Activated T-cell treated with anti-CD3 and anti-CD28 coated beads, Interleukin-2, amount 50 U/mL, for 4 hours (primary cell): ENCODE measurements at places on chromosomes 4 and X.

DNA sequence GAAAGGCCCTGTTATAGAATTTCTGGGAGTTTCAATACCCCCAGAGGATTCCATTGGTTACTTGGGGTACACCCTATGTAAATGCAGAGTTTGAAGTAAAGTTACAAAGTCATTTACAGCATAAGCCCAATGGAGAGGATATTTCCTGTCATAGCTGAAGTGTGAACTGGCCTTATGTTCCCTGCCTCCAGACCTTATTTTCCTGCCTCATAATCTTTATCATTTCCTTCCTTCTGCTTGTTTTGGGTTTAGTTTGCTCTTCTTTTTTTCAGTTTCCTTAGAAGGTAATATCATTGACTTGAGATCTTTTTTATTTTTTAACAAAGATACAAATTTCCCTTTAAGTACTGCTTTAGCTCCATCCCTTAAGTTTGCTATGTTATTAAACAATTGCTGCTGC, 85.4 kb downstream of the PPEF1 start:
- no peak for DNase-seq

GRCh38 chrX:129653181-129653970, 1.4 kb downstream of the APLN start:
- DNase-seq: no peak

DNA sequence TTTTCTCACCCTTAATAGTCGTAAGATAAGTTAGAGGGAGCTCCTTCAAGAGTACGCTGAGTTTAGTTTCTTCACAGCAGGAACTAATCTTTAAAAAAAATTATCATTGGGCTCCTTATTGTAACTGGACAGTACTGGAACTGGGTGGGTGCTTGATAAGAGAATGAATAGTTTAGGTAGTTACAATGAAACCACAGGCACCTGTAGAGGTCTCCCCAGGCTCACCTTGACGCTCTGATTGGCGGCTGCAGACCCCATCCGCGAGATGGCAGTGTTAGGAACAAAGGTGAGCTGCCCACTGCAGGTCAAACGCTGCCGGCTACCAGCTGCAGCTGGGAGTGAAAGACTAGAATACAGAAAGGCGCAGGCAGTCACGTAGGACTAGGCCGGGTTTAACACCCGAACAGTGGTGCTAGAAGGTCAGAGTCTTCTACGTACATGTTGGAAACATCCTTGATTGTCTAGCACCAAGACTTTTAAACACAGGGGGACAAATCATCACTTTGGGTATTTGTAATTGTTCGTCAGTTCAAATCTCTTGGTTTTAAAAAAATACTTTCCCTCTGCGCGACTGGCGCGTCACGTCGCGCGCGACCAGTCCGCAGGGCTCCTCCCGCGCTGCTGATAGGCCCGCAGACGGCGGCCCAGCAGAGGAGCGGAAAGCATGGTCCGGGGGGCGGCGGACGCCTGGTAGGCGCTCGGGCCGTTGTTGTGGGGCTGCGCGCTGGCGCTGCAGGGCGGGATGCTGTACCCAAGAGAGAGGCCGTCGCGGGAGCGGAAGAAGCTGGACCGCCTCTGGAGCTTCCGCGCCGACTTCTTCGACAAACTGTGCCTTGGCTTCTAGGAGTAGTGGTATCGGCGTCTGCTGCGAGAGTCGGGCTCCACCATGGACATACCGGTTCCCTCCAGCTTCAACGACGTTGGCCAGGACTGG, 45.6 kb downstream of the SMARCA5 start:
- peak; percentile 61 for DNase-seq

DNA sequence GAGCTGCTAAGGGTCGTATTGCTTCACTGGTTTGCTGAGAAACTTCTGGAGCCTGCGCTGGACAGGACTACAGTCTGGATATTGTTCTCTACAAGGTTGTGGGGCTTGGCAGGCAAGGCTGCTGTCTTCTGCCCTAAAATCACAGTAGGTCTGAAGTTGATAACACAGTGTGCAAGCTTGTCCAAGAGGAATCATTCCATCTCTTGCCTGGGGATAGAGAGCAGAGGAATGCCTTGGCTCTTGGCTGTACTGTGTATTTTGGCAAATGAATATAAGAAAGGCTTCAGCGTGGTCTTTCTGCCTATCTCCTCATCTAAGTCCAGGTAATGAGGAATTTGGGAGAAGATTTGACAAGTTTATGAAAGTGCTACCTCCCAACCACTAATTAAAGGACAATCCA, 9.4 kb upstream of the RASL11B start:
- DNase-seq: no peak

GRCh38 chr4:42579903-42580302, 77.0 kb downstream of the ATP8A1 start:
- DNase-seq: no peak

DNA sequence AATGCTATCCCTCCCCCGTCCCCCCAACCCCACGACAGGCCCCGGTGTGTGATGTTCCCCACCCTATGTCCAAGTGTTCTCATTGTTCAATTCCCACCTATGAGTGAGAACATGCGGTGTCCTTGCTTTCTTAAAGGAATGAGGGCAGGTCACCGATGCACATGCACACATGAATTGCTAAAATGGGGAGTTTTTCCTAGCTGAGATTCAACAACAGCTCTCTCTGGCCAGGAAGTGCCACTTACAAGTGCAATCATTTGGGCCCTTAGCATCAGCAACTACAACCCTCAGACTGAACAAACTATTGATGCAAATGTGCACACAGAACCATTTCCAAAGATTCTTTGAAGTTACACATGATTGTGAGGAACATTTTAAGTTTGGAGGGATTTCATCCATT, 95.7 kb upstream of the IQCM start:
- DNase-seq: no peak

GRCh38 chr4:158004101-158004500, 168.7 kb downstream of the GASK1B start:
- no peak for DNase-seq

- no peak for DNase-seq
Observed at GRCh38 chr4:52618795-52619590, 40.1 kb downstream of the USP46 start.

DNA sequence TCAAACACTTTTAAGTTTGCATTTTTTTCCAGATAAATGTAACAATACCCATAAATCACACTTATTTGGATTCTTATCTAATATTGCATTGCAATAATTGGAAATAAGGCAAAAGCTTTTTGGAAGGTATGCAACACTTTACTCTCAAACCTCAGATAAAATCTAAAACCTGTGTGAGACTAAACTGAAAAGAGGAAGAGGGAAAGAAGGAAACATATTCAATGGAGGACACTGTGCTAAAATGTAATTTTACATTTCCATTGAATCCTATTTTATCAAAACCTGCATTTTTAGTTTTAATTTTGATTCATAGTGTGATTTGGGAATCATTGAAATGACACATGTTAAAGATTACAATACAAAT, 99.4 kb downstream of the HPGD start:
- no peak for DNase-seq

DNA sequence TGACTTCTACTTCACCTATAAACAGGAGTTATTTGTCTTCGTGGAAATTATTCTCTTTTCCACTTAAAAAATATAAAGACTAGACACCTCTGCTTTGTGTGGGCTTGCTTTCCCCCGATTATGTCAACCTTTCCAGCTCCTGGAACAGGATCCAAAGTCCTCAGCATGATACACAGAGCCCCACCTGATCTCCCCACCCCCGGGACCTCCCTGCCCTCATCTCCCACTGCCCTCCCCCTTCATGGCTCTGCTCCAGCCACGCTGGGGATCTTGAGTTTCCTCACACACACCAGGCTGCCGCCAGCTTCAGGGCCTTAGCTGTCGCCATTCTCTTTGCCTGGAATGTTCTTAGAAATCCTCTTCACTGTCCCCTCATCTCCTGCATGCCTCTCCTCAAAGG, 55.3 kb downstream of the MBNL3 start:
- DNase-seq: no peak

GRCh38 chrX:136192839-136193414, 45.6 kb downstream of the FHL1 start:
- DNase-seq: no peak

- no peak for DNase-seq
Observed at GRCh38 chr4:153791746-153792617, 3.1 kb upstream of the SFRP2 start.

DNA sequence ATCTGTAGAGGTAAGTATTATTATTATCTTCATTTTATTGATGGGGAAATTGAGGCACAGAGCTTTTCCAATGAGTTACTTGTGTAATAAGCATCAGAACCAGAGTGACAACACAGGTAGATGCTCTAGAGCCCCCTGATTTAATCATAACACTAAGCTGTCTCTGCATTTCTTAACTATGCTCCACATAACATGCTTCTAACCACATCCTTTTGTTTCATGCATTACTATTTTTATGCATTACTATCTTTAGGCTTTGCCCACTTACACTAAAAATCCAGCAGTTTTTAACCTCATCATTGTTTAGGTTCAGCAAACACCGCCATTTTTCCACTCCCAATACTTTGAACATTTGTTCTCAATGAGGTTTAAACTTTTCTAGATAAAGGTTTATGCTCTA, 1900.8 kb upstream of the PCDH10 start:
- DNase-seq: no peak

DNA sequence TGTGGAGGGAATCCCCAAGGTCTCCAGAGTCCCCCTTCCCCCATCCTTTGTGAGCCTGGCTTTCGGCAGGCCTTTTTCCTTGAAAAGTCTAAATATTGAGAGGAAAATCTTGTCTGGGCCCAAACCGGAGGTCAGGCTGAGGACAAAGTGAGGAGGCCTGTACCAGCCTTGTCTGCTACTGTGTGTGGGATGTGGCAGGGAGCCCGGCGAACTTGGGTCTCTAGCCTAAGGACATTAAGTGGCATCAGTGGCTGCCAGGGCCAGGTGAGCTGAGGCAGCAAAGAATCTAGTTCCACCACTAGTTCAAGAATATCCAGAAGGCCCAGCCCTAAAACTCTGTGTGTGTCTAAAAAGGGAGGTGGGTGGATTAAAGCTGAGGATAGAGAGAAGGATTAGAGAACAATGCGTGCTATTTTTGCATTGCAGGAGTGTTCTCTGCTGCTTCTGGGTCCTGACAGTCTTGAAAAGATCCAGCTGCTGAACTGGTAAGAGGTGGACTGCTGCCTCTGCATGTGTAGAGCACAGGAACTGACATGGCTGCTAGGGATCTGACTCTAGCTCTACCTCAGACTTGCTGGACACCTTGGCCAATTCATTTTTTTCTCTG, 1.2 kb upstream of the AMER1 start:
- no peak for DNase-seq

- DNase-seq: no peak
Observed at GRCh38 chr4:66160606-66161005, 490.3 kb upstream of the EPHA5 start.
